Body of pancreas (tissue), 4 donors: ENCODE measurements at places on chromosomes 5 and 9.
A peak's percentile ranks its signal among the peaks of the same experiment; 100 is the strongest.

- no peak for DNase-seq
These were observed 66.2 kb downstream of the MPDZ start for GRCh38 chr9:13213337-13213736.

DNA sequence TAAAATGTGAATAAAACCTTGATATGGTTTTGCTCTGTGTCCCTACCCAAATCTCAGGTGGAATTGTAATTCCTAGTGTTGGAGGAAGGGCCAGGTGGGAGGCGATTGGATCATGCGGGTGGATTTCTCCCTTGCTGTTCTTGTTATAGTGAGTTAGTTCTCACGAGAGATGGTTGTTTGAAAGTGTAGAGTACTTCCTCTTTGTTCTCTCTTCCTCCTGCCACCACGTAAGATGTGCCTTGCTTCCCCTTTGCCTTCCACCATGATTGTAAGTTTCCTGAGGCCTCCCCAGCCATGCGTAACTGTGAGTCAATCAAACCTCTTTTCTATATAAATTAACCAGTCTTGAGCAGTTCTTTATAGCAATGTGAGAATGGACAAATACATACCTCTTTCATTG, 34.9 kb downstream of the TARS1 start:
- DNase-seq: no peak

- DNase-seq: no peak
These were observed 195.0 kb downstream of the IRX2 start for GRCh38 chr5:2556375-2556966.

DNA sequence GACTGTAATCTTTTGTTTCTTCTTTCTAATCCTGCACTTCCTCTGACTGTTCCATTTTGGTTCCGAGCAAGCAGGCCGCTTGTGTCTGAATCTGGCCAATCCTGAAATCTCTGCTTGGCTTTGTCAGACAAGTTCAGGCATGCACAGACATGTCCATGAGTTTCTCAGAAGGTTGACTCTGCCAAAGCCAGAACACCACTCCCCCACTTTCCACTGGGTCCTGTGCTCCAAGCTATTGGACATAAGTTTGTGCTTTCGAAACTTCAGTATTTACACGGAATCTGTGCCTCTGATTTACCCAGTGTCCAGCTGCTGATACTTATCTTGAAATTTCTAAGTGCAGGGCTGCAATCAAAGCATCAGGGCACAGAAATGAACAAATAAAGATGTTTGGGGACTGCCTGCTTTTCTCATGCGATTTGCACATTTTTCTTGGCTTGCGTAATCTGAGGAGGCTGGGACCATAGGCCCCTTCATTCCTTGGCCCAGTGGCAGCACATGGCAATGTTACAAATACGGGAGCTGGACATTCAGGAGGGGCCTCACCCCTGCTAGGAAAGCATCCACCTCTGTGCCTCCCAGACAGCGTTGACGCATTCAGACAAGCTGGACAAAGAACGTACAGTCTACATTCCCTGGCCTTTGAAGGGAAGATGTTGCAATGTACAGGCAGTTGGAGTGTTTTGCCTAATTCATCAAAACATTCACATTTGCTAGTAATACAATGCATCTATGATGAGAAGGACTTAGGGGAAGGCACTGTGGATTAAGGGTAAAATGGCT, 209.2 kb upstream of the PAPPA start:
- peak; percentile 66 for DNase-seq

DNA sequence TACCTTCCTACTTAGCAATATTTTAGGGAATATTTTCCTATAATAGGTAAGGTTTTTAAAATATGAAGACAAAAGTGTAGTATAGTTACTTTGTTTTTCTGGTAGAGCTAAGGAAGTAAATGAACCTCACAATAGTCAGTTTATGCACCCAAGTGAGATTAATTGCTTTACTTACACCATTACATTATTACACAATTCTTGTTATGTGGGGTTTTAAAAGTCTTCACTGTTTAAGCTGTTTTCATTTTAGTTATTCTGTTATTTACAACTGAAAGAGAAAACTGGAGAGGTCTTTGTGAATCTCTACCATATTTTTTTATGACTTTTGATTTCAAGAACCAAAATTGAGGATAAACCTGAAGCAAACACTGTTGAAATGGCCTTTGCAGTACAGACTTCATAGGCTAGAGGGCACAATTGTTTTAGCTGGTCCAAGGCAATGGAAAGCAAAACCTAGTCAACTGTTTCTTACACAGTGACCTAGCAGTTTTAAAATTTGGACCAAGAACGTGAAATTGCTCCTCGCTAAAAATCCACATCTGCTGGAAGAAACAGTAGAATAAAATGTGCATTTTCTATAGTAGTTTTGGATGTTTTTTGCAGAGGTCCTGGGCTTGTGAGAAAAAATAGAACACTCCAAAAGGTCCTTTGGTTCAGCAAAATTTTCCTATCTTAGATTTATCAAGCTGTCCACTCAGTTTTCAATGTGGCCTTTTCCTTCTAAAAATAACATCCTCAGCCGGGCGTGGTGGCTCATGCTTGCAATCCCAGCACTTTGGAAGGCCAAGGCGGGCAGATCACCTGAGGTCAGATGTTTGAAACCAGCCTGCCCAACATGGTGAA, 66.4 kb upstream of the FER start:
- DNase-seq: peak; percentile 62

- no peak for DNase-seq
These were observed 98.9 kb upstream of the NTRK2 start for GRCh38 chr9:84570482-84571154.

GRCh38 chr5:10585518-10585915, 21.6 kb downstream of the ANKRD33B start:
- DNase-seq: no peak

- peak; percentile 78 for DNase-seq
These were observed 487 bp upstream of the EBF1 start for GRCh38 chr5:159100025-159100781.

DNA sequence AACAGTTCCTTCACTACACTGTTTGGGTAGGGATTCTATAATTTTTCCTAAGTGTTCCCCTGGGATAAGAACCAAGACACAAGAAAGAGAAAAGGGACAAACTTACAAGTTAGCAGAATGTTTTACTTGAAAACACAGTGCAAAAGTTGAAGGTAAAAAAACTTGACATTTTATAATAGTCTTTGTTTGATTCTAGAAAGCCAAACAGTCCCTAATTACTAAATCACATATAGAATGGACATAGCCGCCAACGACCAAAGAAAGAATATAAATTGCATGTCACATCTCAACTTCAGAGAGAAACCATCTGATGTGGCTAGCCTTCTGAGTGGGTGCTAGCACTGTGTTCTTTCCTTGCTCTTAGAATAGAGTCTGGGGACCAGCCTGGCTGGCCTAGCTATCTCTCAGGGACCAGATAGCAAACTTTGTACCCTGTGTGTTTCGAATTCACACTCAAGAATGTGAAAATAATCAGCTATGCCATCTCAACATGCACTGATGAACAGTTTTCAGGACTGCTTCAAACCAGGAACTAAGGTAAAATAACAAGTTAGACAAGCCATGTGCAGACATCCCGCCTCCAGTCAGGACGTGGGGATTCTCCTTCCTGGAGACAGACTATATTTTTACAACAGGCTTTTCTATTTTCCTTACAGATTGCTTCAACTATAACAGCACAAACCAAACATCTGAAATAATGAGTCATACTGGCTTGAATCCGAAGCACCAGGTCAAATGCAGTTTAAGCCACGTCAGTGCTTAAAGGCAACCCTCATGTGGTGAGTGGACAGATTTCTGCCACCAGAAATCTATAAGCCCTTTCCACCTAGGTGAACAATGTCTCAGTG, 53.7 kb downstream of the LHFPL2 start:
- DNase-seq: peak; percentile 67

- no peak for DNase-seq
These were observed 102.1 kb downstream of the LHFPL2 start for GRCh38 chr5:78546276-78546996.

DNA sequence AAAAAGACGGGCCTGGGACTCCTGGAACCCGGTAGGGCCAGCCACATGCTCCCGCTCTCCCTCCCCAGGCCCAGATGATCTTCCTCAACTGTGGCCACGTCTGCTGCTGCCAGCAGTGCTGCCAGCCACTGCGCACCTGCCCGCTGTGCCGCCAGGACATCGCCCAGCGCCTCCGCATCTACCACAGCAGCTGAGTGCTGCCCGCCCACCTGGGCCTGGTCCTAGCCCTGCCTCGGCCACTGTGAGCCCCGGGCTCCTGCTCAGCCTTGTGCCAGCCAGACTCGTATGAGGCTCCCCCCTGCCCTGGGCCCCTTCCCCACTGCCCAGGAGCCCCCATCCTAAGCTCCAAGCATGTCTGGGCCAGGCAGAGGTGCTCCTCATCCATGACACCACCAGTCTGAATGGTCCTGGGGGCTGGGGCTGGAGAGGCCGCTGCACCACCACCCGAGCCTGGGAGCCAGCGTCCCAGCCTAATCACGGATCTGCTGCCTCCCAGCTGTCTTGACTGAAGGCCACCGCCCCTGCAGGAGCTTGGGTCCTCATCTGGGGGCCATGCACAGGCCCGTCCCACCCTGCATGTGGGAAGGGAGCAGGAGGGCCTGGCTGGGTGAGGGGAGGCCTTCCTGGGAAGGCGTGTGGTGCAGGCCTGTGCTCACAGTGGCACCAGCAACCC, 51.5 kb downstream of the LRSAM1 start:
- DNase-seq: no peak

DNA sequence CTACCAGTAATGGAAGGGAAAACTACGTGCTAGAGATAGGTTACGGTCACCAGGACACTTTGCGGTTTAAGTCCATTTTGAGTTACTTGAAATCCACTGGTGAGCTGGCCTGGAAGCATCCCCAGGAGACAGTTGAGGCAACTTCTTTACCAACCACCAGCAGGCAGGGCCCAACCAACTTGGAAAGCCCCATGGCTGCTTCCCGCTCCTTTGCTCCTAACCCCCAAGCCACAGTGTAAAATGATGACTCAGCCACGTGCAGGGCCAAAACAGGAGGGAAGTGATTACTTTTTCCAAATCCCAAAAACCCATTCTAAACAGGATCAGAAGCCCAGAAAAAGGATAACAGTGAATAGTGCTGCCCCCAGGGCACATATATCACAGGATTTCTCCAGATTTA, 87.4 kb downstream of the PAX5 start:
- DNase-seq: no peak

- no peak for DNase-seq
These were observed 36.9 kb upstream of the SLC1A3 start for GRCh38 chr5:36569491-36569890.

GRCh38 chr9:28518439-28518838, 945.2 kb upstream of the C9orf72 start:
- no peak for DNase-seq

DNA sequence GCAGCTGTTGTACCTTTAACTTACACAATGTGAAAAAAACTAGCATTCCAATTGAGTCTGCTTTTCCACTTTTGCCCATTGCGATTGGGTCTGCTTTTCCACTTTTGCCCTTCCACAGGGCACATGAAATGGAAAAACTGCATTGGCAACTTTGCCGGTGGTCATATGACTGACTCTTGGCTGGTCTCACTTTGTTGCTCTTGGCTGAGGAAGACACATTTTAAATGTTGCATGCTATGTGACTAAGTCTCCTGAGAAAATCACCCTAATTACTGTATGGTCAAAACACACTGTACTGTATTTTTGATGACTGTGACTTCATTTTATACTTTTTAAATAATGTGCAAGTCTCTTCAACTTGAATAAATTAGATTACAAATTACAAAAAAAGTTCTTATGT, 1.6 kb upstream of the OXCT1 start:
- DNase-seq: peak; percentile 48

DNA sequence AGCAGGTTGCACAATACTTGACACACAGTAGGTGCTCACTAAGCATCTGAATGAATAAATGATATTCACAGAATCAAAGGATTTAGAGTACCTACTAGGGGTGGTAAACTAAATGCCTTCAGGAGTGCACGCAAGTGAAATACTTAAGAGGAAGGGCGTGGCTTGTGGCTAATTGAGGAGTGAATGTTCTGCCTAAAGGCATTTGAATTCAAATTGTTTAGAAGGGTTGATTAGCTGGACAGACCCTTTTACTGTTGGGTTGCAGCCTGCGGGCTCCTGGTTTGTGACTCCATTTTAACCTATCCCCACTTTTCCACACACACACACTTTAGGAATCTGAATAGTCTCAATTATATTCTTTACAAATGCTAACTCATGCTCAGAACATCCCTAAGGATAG, 63.1 kb downstream of the PPP2R2B start:
- no peak for DNase-seq

GRCh38 chr5:139768807-139769465, 26.7 kb upstream of the PSD2 start:
- DNase-seq: no peak

GRCh38 chr9:137115394-137116026, 977 bp upstream of the DPP7 start:
- no peak for DNase-seq

DNA sequence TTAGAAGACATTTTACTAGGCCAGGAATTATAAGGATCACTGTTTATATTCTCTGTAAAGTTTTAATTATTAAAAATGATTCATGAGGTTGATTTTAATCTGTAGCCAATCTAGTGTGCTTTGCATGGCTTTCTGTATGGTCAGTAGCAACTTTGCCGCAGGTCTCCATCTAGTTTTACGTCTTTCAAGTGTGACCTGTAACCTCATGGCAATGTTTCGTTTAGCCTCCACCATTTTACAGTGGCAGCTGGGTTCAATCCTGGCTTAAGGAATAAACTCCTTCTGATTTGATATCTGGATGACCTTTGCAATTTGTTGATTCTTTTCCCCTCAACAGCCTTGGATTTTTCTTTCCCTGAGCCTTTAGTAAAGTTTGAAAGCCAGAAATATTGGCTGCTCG, 434.5 kb upstream of the CDH9 start:
- no peak for DNase-seq

- no peak for DNase-seq
These were observed 151.7 kb upstream of the HCN1 start for GRCh38 chr5:45847877-45848276.

GRCh38 chr5:145701404-145701803, 133.7 kb downstream of the PRELID2 start:
- DNase-seq: no peak

GRCh38 chr9:5566054-5566618, 55.8 kb downstream of the PDCD1LG2 start:
- no peak for DNase-seq

DNA sequence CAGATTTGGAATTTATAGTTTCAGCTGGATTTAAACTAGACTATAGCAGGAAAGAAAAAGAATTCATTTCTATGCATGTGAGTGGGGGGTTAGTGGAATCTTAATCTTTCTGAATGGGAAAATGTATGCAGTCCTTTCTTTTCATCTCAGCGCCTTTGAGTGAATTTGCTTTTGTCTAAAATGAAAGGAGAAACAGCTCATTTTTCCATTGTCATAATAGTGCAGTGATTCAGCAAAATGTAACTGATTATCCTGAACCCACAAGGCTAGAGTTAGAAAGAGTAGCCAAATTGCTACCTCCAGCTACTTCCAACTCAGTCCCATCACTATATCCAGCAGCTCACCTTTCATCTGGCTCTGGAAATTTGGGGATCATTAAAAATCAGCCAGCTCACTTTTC, 134.4 kb downstream of the ADAMTSL1 start:
- no peak for DNase-seq

- DNase-seq: no peak
These were observed 29.3 kb upstream of the NDFIP1 start for GRCh38 chr5:142079306-142079721.

- no peak for DNase-seq
These were observed 148.5 kb upstream of the TYRP1 start for GRCh38 chr9:12544700-12545099.

- DNase-seq: no peak
These were observed 168.1 kb upstream of the DMRT1 start for GRCh38 chr9:673264-673965.
